ENCODE measurements at places on chromosomes 3 and 15.

DNA sequence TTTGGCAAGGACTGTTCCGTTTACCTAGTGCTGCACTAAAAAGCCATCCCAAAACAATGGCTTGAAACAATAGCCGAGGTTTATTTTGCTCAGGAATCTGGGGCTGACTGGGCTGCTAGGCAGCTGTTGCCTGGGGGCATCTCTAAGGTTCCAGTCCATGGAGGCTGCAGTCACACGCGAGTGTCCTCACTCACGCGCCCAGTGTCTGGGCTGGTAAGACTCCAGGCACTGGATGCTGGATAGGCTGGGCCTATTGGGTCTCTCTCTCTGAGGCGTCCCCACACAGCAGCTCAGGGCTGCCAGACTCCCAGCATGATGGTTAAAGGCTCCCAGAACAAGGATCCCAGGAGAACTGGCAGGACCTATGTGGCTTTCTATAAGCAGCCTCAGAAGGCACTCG, 34.2 kb downstream of the ALS2CL start:
- no peak for DNase-seq

DNA sequence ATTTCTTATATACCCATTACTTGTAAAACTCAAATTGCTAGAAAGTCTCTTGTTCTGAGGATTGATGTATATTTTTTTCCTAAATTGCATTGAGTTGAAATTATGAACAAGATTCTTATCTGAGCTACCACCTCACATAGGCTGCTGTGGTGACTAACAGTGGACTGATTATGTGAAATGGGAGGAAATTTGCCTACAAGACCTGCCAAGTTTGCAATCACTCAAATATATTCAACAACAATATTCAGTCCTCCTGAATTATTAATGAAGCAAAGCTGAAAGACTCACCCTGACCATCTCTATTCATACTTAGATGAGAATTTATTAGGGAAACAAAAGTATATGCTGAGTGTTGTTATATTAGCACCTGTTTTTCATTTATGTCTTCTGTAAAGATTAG, 412.6 kb upstream of the SEMA6D start:
- DNase-seq, result no peak

DNA sequence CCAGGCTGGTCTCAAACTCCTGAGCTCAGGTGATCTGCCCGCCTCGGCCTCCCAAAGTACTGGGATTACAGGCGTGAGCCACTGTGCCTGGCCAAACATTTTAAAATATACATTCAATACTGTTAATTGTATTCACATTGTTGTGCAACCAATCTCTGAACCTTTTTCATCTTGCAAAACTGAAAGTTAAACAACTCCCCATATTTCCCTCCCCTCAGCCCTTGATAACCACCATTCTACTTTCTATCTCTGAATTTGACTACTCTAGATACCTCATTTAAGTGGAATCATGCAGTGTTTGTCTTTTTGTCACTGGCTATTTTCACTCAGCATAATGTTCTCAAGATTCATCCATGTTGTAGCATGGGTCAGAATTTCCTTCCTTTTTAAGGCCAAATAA, 30.0 kb downstream of the HMCES start:
- no peak for DNase-seq

DNA sequence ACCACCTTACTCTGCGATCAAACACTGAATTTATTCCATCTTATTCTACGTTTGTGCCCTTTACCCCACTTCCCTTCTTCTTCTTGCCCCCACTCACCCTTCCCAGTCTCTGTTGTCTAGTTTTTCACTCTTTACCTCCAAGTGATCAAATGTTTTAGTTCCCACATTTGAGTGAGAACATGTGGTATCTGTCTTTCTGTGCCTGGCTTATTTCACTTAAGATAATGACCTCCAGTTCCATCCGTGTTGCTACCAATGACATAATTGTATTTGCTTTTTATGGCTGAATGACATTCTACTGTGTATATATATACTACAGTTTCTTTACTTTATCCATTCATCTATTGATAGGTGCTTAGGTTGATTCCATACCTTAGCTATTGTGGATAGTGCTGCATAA, 78.8 kb downstream of the PDCD6IP start:
- DNase-seq, result no peak

DNA sequence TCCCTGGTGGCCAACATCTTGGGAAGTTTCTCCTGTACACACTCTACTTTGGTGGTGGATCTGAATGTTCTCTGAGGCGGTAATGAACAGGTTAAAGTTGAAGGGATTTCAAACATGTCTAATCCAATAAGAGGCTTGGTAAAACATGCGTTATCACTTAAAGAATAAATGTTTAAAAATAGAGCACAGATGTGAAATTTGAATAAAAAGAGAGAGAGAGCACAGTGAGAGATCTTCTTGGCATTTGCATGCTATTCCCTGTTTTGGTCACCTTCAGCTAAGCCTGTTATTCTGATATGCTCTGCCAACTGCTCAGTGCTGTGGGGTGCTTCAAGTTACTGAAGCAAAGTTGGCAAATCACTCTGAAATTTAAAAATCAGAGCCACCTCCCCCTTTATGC, 237.7 kb upstream of the WNT5A start:
- no peak for DNase-seq

- no peak for DNase-seq
Measured at GRCh38 chr15:79948095-79948695, 22.8 kb downstream of the BCL2A1 start.

GRCh38 chr3:69179740-69180372, 57.5 kb upstream of the LMOD3 start:
- DNase-seq, result no peak

DNA sequence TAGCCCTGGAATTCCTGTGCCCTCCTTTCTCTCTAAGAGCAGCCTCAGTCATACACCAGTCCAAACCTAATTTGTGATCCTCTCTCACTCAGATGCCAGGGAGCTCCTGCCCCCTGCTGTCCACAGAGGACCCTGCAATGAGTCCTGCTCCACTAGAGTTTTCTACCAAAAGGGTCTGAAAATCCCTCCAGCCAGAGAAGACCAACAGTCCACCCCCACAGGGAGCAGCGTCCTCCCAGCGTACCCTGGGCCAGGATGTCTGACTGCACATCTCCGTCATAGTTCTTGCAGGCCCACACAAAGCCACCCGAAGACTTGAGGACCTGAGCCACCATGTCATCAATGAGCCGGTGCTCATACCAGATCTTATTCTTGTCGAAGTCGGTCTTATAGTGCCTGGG, 15.4 kb downstream of the IDH2 start:
- no peak for DNase-seq

GRCh38 chr3:143330296-143330868, 210.8 kb downstream of the CHST2 start:
- no peak for DNase-seq

GRCh38 chr15:70509282-70509662, 254.1 kb downstream of the UACA start:
- DNase-seq, result no peak

DNA sequence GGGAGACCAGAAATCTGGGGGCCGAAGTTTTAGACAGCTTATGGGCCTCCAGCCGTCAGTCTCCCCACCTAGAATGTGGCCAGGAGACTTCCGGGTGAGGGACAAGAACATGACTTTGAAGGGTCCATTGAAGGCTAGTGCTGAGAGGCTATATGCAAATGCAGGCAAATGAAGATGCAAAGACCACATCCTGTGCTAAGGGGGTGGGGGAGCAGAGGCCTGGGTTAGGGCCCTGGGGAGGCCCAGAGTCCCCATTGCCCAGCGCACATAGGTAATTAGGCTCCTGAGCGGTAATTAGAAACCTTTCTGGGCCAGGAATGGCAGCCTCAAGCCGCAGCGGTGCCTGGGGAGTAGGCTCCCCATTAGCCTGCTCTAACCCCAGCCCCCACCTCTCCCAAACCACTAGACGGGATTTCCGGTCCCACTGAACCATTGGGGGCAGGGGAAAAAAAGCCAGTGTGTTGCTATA, 6.8 kb downstream of the CSK start:
- DNase-seq, result no peak

DNA sequence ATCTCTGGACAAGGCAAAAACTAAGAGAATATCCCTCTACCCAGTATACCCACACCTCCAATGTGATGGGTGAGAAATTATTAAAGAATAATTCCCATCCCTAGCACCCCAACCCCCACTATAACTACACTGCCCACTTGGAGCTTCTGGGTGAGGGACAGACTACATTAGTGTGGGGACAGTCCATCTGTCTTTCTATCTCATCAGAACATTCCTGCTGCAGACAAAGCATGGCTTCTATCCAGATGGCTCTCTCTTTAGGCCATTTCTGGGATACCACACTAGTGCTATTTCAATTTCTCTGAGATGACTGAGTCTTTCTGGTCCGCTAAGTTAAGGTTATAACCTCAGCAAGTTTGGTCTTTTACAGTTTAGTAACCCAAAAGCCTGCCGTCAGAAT, 6.6 kb downstream of the CSNK1G1 start:
- DNase-seq, result no peak

DNA sequence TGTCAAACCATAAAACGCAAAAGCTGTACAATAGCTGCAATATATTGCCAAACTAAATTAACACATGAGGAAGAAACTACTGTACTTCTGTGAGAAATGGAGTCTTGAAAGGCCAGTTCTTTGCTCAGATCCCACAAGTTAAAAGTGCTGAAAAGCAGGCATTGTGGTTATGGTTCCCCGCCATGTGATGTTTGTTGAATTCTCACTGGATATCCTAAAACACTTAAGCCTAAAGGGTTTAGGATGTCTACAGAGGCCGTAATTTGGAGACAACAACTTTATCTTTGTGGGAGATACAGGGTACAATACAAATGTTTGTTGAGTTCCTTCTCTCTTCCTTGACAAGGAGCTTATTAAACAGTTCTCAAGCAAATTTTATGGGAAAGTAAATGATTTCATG, 53.2 kb downstream of the TMEM212 start:
- no peak for DNase-seq

DNA sequence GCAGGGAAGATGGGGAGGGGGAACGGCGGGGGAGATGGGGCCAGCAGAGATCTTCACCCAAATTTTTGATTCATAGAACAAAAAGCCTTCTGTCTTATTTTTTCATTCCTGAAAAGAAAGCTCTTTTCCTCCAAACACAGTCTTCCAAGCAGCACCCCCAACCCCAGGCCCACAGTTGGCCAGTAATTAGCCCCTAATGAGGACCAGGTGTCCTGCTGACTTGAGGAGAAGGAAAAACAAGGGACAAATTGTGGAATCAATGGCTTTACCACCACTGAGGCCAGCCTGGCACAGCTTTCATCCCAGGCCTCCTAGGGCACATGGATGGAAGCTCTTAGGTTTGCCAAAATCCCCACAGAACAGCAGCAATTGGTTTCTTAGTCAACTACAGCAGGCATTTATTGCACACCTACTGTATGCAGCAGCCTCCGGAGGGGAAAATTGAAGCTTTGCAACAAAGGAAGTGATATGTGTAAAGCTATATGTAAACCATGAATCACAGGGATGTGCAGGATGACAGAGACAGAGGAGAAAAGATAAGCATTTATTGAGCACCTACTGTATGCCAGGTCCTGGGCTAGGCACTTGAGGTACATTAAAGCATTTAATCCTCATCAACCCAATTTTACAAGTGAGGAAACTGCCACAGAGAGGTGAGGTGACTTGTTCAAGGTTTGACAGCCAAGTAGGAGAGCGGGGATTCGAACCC, 199.5 kb downstream of the TBC1D2B start:
- DNase-seq, result no peak

DNA sequence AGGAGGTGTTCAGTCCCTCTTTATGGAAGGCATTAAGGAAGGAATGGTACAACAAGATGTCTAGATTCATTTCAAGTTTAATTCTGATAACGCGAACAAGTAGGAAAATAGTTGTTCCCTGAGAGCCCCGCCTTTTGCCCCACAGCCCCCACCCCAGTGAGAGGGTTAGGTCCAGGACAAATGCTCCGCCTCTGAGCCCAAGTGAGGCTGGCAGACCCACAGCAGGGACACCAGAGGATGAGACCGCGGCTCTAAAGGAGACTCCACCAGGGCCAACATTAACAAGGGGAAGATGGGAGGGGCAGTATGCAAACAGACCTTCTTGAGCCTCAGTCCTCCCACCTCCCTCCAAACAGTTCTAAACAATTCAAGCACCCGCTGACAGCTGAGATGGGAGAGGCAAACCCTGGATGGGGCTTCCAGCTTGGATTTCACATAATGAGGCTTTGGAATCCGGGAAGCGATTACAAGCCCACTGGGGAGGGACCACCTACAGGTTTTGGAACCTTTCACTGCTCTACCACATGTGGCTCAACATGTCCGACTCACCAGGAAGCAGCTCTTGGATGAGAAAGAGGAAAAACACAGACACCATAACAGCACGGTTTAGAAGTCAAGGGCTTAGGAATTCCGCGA, 42.9 kb upstream of the IREB2 start:
- DNase-seq, result no peak

- DNase-seq, result no peak
Measured at GRCh38 chr15:64166102-64166890, 3.5 kb upstream of the PPIB start.

DNA sequence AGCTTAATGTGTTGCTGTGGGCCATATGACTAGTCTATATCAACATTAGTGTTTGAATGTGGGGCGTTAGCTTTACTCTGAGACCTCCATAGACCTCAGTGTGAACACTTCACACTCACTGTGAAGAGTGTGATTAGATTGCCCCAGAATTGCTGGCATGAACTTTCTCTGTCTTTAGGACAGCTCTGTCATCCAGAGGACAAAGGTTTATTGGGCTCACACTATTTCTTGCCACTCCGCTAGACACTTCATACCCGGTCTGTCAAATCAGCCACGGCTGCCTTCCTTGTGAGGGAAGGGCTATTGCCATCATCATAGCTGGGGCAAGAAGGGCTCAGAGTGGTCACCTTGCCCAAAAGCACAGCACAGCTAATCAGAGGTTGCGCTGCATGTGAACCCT, 316.8 kb upstream of the NR2E3 start:
- no peak for DNase-seq

GRCh38 chr3:71144525-71145253, 438.8 kb downstream of the FOXP1 start:
- DNase-seq, result no peak

DNA sequence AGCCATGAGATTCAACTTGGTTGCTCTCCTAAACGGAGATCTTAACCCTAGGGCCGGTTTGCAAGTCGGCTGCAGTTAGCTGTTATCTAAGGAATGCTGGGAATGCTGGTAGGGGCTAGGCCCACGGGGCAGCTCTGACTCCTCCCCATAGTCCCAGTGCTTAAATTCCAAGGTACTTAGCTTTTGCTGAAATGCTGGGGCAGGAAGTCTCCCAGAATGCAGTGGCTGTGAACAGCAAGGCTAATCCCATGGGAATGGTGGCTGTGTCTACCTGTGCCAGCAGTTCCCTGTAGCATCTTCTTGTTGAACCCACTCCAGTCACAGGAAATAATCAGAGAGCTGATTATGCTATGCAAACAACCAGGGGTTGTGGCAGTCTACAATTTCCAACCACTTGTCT, 102.5 kb upstream of the TJP1 start:
- DNase-seq, result no peak

DNA sequence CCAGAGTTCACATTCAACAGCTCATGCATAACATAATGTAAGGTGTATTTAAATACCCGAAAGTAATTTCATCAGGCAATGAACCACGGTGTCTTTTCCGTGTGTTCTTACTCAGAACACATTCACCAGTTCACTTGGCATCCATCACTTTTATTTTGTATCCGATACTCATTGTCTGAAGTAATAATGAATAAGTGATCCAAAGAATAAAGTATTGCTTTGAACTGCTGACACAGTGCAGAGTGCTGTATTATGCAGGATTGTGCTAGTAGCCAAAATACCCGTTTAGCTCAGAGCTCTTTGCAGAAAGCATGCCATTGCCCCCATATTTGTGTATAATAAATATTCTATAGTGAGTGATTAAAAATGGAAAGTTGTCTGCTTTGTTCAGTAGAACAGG, 460.9 kb upstream of the KCNMB2 start:
- no peak for DNase-seq

Measured in cerebellar nuclear complex (tissue), 1 donor.